ENCODE measurements at places on chromosomes 4 and X. TPM values are rescaled to one million over a fixed set of nuclear protein-coding genes. Genes with fewer than 3 reads are reported as not detected.

GRCh38 chr4:27048429-27049238 lies 188.0 kb downstream of the STIM2 start:
- no peak for DNase-seq
- peaks cover 8% of the 10 kb centered on the region for H3K4me1 ChIP-seq
- H3K36me3 ChIP-seq: no peaks in the 10 kb centered on the region
- no peaks in the 10 kb centered on the region for H3K27me3 ChIP-seq
- H3K27ac ChIP-seq: no peak overlapping the region

H2BW2 gene
- not detected for total RNA-seq

GRCh38 chr4:66475596-66475995 lies 805.3 kb upstream of the EPHA5 start:
- H3K4me3 ChIP-seq: no peak overlapping the region
- DNase-seq: no peak
- H3K4me1 ChIP-seq: no peaks in the 10 kb centered on the region
- no peaks in the 10 kb centered on the region for H3K27me3 ChIP-seq

DNA sequence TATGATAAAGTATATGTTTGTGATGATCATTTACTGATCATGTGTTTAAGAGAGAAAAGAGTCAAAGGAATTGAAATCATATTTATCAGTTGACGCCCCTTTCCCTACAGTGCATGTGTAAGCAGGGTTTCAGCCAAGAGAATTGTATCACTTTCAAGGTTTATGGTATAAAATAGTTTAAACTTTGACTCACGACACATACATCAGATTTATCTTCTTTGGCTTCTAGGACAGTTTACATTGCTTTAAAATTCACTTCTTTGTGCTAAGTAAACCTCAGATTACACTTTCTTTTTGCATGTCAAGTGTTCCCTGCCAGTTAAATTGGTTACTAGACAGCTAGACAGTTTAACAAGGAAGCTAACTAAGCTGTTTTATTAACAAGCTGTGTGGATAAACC lies 86.3 kb upstream of the MYOZ2 start:
- no peak for DNase-seq
- H3K27ac ChIP-seq: no peak overlapping the region
- no peak overlapping the region for H3K4me3 ChIP-seq
- no peaks in the 10 kb centered on the region for H3K36me3 ChIP-seq
- no peaks in the 10 kb centered on the region for H3K4me1 ChIP-seq
- H3K27me3 ChIP-seq: no peaks in the 10 kb centered on the region

HOPX gene
- total RNA-seq: 291 TPM

Data from thyroid gland (tissue), 4 donors.